ENCODE measurements at places on chromosomes 12 and 14.

- DNase-seq, result peak; percentile 43
Measured at GRCh38 chr12:109182041-109182839, 65.9 kb downstream of the ACACB start.

DNA sequence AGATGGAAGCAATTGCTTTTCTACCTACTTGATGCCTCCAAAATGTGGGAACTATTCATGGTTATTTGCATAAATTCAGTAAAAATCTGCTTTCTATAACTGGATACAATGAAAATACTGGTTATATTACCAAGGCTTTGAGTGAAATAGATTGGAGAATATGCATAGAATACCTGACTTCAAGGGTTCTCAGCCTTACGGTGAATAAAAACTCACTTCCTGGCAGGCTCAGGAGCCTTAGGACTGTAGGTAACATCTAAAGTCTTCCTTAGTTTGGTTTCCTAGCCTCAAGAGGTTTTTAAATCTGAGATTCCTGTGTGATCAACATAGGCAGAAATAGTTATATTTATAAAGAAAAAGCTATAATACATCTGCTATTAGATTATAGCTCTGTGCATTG is 158.6 kb downstream of the SLC41A2 start:
- no peak for DNase-seq

DNA sequence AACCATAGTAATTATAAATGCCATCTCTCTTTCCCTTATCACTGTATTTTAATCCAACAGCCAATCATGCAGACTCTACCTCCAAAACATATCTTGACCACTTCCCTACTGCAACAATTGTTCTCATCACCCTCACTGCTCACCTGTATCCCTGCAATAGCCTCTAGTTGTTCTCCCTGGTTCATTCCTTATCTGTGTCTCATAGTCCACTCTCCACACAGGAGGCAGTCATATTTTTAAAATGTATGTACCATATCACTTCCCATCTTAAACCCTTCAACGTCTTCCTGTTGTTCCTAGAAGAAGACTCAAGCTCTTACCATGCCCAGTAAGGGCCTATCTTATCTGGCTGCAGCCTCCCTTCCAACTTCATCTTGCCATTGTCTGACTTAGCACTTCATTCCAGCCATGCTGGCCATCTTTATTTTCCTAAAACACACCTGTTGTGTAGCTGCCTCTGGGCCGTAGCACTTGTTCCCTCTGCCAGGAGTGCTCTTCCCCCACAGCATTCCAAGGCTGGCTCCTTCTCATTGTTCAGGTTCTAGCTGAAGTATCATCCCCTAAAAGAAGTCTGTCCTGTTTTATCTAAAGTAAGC is 27.8 kb upstream of the BHLHE41 start:
- no peak for DNase-seq

GRCh38 chr14:54257424-54257823 is 139.4 kb upstream of the CDKN3 start:
- DNase-seq, result no peak

DNA sequence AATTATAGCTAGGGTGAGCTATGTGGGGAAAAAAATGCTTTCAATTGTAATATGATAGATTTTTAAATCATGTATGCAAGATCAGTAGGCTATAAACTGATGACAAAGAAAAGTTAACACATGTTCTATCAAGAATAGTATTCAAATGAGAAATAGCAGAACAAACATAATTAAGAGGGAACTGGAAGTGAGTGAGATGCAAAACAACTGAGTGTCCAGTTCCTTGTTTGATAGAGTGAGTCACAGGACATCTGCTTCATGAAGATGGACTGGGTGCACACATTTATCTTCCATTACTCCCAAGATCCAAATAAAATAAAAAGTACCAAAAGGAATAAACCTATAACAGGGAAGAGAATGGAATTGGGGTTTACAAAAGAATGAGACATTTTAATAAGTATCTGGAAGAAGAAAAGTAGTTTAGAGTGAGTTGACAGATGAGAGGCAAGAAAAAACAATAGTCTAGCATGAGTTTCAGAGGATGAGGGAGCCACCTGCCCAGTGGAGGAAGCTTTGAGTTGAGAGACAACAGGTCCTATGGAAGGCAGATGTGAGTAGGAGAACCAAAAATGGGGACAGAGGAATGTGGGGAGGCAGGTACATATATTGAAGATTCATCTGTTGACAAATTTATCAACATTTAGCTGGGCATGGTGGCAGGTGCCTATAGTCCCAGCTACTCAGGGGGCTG is 178.1 kb upstream of the ARHGAP5 start:
- no peak for DNase-seq

- peak; percentile 70 for DNase-seq
Measured at GRCh38 chr12:99619389-99620158, 28.0 kb upstream of the GARIN6 start.

DNA sequence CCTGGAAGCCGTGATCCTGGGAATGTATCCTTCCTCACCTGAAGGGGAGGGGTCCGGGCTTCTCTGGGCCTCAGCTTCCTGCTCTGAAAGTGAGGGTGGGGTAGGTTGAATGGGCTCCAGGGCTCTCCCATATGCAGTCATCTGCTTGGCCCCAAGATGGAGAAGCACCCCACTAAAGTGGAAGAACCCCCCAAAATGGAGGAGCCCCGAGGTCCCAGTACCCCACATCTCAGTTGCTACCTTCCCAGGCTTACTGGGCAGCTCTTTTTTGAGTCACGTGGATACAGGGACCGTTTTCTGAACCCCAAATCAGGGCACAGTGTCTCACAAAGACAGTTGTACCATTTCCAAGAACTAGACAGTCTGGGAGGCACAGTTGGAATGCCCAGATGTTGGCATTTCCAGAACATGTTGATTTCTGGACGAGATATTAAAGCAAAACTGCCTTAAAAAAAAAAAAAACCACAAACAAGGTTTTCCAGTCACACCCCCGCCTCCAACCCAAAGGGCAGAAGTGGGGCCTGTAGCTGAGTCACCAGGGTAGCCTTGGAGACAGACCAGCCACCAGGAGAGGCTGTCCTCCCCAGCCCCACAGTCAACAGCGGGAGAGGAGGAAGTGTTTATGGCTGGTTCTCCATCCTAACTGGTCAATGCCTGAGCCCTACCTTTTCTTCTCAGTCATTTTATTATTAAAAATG is 12.1 kb downstream of the VASH1 start:
- no peak for DNase-seq
